A172 (cell line): ENCODE measurements at places on chromosomes 4 and X. TPM values are rescaled to one million over a fixed set of nuclear protein-coding genes. Genes with fewer than 3 reads are reported as not detected.
A peak's percentile ranks its signal among the peaks of the same experiment; 100 is the strongest.

DNA sequence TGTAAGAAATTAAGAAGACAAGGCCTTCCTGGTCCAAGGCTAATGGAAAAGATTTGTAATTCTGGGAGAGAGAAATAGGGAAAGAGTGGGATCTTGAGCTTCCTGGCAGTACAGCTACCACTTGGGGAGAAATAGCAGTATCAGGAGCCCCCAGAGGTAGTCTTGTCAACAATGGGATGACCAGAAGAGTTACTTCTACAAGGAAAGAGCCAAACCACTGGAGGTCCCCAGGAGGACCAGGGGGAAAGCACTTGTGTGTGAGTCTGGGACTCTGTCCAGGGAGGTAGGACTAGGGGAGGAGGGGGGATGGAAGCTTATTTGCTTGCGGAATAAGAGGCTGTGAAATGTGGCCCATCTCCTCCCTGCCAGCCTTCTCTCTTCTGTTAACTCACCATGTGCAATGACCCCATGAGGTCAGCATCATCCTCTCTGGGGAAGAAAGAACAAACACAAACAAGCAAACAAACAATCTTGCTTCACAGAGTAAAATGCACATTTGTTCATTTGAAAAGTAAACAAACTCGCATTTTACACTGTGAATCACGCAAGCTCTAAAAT, 160.1 kb downstream of the STK32B start:
- DNase-seq = no peak

PDLIM3 gene
- total RNA-seq = 6.0 and 10.3 TPM in 2 replicates

GRCh38 chr4:24720436-24720835, 74.9 kb upstream of the SOD3 start:
- DNase-seq = no peak

VGLL1 gene
- not detected in 2 replicates for total RNA-seq

DNA sequence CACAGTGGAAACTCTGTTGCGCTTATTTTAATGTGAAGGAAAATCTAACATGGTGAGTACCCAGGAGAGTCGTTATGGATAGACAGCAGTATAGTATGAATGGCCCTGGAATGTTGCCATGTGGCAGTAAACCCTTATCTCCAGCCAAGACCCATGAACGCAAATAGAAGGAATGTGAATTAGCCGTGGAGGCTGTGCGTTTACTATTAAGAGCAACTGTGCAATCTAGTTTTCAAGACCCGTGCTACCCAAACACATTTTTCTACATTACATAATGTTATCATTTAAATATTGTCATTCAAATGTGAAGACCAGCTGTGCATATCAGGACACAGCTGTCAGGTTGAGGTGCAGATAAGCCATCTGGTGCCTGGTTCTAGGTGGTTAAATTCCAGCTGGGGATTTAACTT, 13.3 kb upstream of the AGA start:
- peak; percentile 10 for DNase-seq

CXorf49 gene
- total RNA-seq = not detected in 2 replicates

FGG gene
- total RNA-seq = not detected in 2 replicates

- DNase-seq = no peak
Measured at GRCh38 chr4:153427363-153428071, 38.6 kb upstream of the TMEM131L start.

GRCh38 chrX:54415534-54416350, 24.5 kb upstream of the TSR2 start:
- no peak for DNase-seq

NRK gene
- total RNA-seq = not detected in 2 replicates
